ENCODE measurements at places on chromosomes 7 and 10. TPM values are rescaled to one million over a fixed set of nuclear protein-coding genes. Genes with fewer than 3 reads are reported as not detected.

The SP4 gene
- 60.0 TPM for total RNA-seq

The SORBS1 gene
- total RNA-seq = 72.9 TPM

The ABCA13 gene
- 1.8 TPM for total RNA-seq

The GNA12 gene
- 35.2 TPM for total RNA-seq

The GOLGA7B gene
- 2.2 TPM for total RNA-seq

The PHKG1 gene
- 4.7 TPM for total RNA-seq

The SPDYE8 gene
- total RNA-seq = not detected

The ZPBP gene
- 5.7 TPM for total RNA-seq

The DDX21 gene
- 40.9 TPM for total RNA-seq

The THSD7A gene
- 46.4 TPM for total RNA-seq

The PSD gene
- total RNA-seq = 49.2 TPM

The HECW1 gene
- 11.8 TPM for total RNA-seq

The SLC16A9 gene
- total RNA-seq = 32.4 TPM

The MOGAT3 gene
- not detected for total RNA-seq

The LRMDA gene
- total RNA-seq = 14.8 TPM

The AKR1D1 gene
- not detected for total RNA-seq

The CYP17A1 gene
- total RNA-seq = 0.33 TPM

The POLR2J2 gene
- total RNA-seq = 7.2 TPM
